Fibroblast of pulmonary artery (primary cell): ENCODE measurements at places on chromosomes 3 and 15.

DNA sequence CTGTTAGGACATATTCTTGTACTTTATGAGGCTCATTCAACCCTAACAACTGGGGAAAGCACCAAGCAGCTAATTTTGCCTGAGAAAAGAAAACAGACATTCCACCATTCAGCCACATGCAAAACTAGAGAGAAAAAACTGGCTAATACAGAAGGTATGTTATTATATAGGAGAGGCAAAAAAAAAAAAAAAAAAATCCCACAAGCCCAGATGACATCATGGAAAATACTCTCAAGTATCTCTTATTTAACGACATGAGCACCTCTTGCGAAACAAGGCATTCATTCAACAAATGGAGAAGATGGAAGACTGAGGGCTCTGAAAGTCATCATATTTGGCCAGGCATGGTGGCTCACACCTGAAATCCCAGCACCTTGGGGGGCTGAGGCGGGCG is 61.5 kb downstream of the PRICKLE2 start:
- peak; percentile 90 for DNase-seq

DNA sequence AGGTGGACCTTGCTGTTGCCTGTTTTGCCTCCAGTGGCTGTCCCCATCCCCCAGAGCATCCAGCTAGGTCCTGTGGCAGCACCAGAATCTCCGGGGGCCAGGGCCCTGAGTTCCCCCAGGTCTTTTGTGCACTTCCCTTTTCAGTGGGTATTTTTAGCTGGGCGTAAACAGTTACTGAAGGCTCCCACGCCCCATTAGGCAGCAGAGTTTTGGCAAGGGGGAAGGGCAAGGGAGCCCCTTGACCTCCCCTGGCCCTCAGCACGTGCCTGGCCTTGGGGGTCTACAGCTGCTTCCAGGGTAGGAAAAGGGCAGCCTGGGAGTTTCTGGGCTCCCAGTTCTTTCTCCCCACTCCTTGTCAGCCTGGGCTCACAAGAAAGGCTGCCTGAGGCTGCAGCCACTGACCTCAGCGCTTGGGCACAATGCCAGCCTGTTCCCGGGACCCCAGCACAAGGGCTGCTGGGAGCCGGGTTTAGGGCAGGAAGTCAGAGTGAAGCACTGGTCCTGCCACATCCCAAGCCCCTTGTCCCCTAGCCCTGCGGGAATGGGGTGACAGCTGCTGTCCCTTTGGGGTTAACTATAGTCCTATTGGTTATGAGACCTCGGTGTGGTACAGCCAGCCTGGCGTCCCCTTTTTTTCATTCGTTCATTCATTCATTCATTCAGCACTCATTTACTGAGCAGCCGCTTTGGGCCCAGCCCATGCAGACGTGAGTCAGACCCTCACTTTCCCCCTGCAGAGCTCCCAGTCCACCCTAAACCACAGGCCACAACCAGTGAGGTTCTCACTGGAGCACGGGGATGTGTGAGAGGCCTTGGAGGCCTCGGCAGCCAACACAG is 8.4 kb downstream of the CSK start:
- DNase-seq, result peak; percentile 69

GRCh38 chr3:16940769-16941700 is 56.3 kb downstream of the PLCL2 start:
- no peak for DNase-seq

DNA sequence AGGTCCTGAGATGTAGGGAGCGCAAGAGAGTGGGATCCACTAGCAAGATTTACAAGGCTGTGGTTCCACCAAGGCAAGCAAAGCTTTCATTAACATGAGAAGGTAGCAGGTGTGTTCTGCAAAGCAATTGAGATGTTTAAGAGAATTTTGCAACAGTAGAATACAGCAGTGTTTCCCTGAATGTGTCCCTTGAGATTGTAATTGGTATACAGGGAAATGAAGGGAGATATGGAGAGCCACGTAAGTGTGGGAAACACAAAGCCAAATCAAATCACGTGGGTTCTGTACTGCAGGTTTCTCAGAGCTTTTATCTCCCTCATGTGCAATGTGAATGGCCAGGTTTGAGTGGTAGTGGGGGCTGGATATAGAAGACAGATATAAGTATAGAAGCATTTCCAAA is 67.3 kb downstream of the ATG7 start:
- no peak for DNase-seq

DNA sequence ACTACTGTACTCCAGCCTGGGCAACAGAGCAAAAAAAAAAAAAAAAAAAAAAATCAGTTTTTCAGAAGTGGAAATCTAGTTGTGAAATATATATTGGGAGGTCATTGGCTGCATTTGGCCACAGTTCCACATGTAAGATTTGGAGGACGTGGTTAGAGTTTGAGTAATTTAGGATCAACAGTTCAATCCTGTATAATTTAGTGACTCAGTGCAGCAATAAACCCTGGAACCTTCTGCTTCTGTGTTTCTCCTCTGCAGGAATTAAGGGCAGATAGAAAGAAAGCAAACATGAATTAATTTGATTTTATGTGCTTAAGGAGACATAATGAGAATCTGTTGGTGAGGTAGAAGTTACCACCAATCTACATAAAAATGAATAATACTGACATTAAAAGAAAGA is 347.0 kb downstream of the PTPRG start:
- peak; percentile 21 for DNase-seq

- DNase-seq, result no peak
Observed at GRCh38 chr3:53350652-53351051, 3.3 kb upstream of the DCP1A start.

DNA sequence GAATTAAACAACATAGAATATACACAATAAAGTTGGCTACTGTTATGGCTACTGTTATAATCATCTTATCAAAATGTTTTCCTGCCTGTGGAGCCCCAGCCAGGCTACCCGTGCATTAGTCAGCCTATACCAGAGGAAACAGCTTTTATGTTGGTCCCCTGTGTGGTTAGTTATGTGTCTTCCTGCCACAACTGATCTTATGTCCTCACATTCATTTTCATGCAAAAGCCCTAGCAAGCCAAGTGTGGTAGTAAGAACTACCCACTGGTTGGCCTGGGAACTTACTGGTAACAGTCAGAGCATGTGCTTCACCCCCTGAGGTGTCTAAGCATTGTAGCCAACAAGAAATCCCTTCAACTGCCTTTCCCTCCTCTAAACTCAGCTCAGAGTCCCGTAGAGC is 21.8 kb downstream of the MGLL start:
- DNase-seq, result no peak

GRCh38 chr15:64100958-64101357 is 5.2 kb downstream of the SNX1 start:
- DNase-seq, result no peak

- no peak for DNase-seq
Observed at GRCh38 chr3:17065881-17066280, 181.1 kb downstream of the PLCL2 start.

- peak; percentile 81 for DNase-seq
Observed at GRCh38 chr3:45054196-45054857, 28.2 kb downstream of the CLEC3B start.

DNA sequence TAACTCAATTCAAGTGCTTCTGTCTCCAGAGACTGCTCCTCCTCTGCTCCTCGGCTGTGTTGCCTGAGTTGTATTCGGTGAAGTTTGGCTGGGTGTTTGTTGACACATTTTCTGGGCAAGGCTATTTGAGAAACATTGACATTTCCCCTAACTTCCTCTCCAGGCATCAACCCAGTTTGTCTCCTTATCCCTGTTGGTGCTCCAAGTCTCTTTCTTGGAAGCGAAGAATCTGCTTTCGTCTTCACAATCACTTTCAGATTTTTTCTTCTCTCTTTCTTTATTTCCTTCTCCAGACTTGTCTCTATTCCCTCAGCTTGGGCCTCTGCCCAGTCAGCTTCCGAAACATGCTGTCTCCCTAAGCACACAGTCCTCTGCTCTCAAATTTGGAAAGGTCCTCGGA is 84.7 kb downstream of the ETV5 start:
- DNase-seq, result peak; percentile 22

GRCh38 chr3:52053307-52054304 is 2.8 kb downstream of the DUSP7 start:
- DNase-seq, result peak; percentile 54

DNA sequence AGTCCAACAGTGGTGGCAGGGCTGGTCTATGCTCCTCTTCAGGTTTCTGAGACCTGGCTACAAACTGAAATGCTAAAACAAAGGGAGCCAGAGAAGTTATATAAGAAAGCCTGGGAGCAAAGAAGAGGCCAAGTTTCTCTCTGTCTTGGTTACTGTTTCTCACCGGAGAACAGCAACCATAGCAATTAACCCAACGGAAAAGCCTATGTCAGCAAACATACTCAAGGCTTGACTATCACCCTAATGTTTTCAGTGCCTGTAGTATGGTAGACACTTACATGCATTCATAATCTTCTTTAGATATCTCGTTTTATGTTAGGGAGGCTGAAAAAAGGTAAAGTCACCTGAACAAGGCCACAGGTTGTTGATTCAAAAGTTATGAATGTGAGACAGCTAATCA is 86.3 kb upstream of the CLSTN2 start:
- DNase-seq, result no peak

GRCh38 chr3:45055411-45056143 is 29.5 kb downstream of the CLEC3B start:
- peak; percentile 63 for DNase-seq

DNA sequence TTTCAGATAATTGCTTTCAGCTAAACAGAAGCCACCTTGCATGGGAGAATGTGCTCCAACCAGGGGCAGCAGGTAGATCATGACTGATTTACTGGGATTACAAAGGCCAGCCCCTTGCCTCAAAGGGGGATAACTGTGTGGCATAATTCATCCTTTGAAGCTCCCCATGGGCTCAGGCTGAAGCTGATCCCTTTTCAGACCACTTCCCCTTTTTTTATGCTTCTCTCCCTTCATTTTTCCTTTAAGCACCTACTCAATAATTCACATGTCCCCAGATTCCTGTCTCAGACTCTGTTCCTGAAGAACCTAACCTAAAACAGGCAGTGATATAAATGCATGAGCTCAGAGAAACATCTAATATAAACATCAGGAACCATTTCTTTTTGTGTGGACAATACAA is 8.2 kb upstream of the MYRIP start:
- DNase-seq, result no peak

DNA sequence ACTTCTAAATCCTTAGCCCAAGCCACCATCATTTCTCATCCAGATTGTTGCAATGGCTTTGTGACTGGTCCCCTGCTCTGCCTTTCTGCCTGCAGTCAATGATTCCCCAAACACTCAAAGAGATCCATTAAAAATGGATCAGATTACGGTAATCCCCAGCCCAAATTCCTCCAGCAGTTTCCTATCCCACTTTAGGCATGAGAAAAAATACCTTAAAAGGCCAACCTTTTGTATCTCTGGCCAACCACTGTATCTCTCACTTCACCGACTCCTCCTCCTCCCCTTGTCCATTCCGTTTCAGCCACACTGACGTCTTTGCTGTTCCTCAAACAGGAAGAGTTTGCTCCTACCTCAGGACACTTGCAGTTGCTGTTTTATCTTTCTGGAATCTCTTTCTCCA is 20.9 kb upstream of the IL1RAP start:
- no peak for DNase-seq

DNA sequence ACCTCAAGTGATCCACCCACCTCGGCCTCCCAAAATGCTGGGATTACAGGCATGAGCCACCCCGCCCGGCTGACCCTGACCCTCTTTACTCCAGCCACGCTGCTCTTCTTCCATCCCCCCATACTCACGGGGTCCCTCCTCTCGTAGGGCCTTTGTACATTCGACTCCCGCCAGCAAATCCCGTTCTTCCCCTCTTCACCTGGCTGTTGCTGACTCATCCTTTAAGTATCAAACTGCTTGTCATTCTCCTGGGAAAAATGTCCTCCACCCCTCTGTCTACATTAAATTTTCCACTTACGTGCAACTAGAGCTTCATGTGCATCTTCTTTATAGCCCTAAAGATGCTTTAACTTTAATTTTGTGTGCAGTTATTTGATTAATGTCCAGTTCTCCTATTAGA is 203.1 kb downstream of the OPA1 start:
- no peak for DNase-seq

- DNase-seq, result peak; percentile 73
Observed at GRCh38 chr3:129424185-129424841, 4.1 kb downstream of the EFCAB12 start.

GRCh38 chr15:66595931-66596545 is 30.2 kb upstream of the LCTL start:
- no peak for DNase-seq

- DNase-seq, result no peak
Observed at GRCh38 chr15:33430577-33430976, 119.8 kb downstream of the RYR3 start.

GRCh38 chr3:145893331-145893730 is 267.7 kb downstream of the PLOD2 start:
- DNase-seq, result no peak
